ENCODE measurements at places on chromosomes 3 and 15.

GRCh38 chr3:102182162-102182561 is 252.7 kb upstream of the ZPLD1 start:
- no peak for DNase-seq

DNA sequence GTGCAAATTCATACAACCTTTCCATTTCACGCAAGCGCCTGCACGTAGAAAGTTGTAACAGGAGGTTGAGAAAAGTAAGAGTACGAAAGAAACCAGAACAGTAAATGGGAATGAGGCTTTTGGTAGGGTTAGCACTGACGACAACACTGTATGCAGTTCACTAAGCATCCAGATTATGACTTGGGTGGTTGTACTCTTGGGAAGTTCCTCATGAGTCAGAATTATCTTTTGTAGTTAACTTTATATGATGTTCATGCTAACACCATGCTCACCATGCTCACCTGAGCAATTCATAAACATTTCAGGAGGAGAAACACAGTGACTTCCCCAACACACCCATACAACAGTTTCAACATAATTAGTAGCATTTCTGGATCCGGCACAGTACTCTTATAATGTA is 3.0 kb upstream of the LPP start:
- no peak for DNase-seq

GRCh38 chr3:156341831-156342416 is 213.0 kb downstream of the SSR3 start:
- DNase-seq: no peak

GRCh38 chr3:128787256-128788253 is 61.6 kb downstream of the RAB7A start:
- DNase-seq: peak; percentile 36

GRCh38 chr15:29134239-29134638 is 135.4 kb downstream of the NSMCE3 start:
- no peak for DNase-seq

DNA sequence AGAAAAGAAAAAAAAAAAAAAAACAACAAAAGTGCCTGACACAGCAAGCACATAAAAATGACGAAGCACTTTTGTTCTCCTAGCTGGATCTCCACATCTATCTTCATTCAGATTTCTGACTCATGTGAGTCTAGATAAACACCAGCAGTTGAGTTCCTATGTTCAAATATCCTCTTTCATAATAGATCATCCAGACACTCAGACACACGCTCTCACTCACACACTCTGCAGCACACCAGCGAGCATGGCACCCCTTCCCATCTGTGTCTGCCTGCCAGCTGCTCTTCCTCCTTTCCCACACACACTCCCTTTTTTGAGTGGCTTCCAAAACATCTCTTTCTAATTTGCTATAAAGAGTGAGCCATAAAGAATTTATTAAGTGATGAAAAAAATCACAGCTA is 19.8 kb upstream of the CELF6 start:
- no peak for DNase-seq

All from transverse colon (tissue), 4 donors.